ENCODE measurements at places on chromosomes 4 and X. TPM values are rescaled to one million over a fixed set of nuclear protein-coding genes. Genes with fewer than 3 reads are reported as not detected.

DNA sequence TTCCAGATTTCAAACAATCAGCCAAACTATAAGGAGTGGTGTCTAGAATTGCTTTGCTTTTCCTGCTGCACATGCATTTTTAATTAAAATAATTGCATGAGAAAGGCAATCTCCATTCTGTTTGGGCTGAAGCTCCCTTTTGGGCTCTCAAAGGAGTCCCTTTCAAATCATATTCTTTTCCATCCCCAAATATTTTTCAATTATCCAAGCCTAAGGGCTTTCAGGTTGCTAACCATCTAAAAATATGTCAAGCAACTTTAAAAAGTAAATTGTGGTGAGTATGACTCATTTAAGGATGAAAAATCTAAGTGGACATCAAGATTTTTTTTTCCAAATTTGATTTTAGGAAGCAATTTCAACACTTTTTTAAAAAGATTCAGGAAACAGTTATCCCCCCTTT, 28.4 kb downstream of the PIR start:
- DNase-seq = no peak
- H3K4me3 ChIP-seq = no peak overlapping the region
- no peak overlapping the region for H3K27ac ChIP-seq
- H3K27me3 ChIP-seq = no peaks in the 10 kb centered on the region
- peaks cover 6% of the 10 kb centered on the region for H3K4me1 ChIP-seq
- H3K36me3 ChIP-seq = peaks cover 8% of the 10 kb centered on the region

DNA sequence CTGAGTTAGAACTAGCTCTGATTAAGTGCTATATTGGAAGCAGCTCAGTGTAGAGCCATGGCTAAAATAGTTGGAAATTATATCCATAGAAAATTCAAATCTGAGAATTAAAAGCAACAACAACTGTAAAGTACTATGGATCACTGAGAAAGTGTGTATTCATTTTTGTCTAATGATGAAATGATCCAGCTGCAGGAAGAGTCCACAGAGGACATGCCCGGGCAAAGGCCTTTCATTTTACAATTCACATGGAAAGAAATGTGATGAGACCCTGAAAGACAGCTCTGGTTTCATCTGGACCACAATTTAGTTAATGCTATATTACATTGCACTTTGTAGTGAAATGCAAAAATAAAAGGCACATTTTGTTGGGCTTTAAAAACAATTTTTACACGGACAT, 196.8 kb upstream of the FAT1 start:
- no peak overlapping the region for H3K27ac ChIP-seq
- DNase-seq = no peak
- H3K27me3 ChIP-seq = no peaks in the 10 kb centered on the region
- no peaks in the 10 kb centered on the region for H3K36me3 ChIP-seq
- no peak overlapping the region for H3K4me3 ChIP-seq

GRCh38 chr4:48780865-48781214, 761 bp upstream of the FRYL start:
- H3K4me3 ChIP-seq = peak overlapping the region; percentile 98
- H3K27ac ChIP-seq = peak overlapping the region; percentile 98
- H3K36me3 ChIP-seq = no peaks in the 10 kb centered on the region
- H3K27me3 ChIP-seq = no peaks in the 10 kb centered on the region

- H3K4me3 ChIP-seq = peak overlapping the region; percentile 67
- peaks cover 23% of the 10 kb centered on the region for H3K4me1 ChIP-seq
- DNase-seq = peak; percentile 75
- peak overlapping the region; percentile 93 for H3K27ac ChIP-seq
- H3K36me3 ChIP-seq = no peaks in the 10 kb centered on the region
- no peaks in the 10 kb centered on the region for H3K27me3 ChIP-seq
These were observed 11.7 kb upstream of the BCOR start for GRCh38 chrX:40109288-40110008.

Gene MUC7
- total RNA-seq = not detected

Gene GPRIN3
- total RNA-seq = 1.5 TPM

Gene DDX60
- 1.4 TPM for total RNA-seq

Gene ADH1B
- 98.5 TPM for total RNA-seq

Gene NWD2
- total RNA-seq = not detected

Gene GPR143
- total RNA-seq = not detected
